Activated T-helper 1 cell treated with anti-CD3 and anti-CD28 coated beads, Interleukin-2, amount 50 U/mL, for 16 hours (primary cell): ENCODE measurements at places on chromosomes 2 and 18.

- no peak for DNase-seq
Measured at GRCh38 chr18:11946756-11947155, 34.6 kb upstream of the IMPA2 start.

- no peak for DNase-seq
Measured at GRCh38 chr2:27154488-27154887, 5.7 kb downstream of the TCF23 start.

DNA sequence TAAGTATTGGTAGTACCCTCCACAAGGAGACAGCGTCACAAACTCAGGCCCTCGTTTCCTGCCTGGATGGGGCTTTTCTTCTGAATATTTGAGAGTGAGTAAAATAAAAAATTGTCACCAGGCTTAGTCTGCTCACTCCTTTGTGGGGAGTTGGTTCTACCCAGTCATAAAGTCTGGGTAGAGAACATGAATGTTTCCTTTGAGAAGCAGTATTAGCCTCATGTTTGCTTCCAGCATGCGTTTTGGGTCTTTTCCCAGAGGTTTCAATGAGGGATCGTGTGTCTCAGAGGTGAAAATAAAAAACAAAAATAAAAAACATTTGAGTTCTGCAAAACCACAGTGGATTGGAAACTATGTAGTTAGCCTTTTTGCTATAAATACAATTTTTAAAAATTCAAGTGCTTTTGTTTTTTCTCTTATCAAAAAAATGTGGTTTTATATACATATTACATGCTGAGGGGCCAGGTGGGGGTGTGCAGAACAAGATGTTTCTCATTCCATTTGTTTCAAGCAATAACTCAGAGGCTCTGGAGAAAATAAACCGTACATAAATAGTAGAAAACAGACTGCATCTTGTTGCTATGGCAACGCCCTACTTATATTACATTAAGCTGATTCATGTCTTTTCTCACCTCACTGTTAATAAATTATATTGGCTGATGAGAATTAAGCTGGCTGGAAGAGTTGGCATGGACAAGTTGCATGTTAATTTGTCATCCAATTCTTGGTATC, 225.4 kb upstream of the FBXO11 start:
- no peak for DNase-seq

- no peak for DNase-seq
Measured at GRCh38 chr18:23924813-23925212, 89.7 kb upstream of the TTC39C start.

DNA sequence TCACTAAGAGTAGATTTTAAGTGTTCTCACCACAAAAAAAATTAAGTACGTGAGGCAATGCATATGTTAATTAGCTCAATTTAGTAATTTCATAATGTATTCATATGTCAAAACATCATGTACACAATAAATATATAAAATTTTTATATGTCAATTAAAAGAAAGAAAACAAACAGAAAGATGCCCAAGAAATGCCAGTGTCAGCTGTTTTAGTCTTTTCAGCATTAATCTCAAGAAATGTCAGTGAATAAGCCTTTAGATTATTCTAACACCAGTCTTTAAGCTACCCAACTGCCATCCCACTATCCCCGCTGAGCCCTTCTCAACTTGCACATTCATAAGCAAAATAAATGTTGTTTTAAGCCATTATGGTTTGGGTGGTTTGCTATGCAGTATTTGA, 76.5 kb downstream of the C1D start:
- DNase-seq = no peak

DNA sequence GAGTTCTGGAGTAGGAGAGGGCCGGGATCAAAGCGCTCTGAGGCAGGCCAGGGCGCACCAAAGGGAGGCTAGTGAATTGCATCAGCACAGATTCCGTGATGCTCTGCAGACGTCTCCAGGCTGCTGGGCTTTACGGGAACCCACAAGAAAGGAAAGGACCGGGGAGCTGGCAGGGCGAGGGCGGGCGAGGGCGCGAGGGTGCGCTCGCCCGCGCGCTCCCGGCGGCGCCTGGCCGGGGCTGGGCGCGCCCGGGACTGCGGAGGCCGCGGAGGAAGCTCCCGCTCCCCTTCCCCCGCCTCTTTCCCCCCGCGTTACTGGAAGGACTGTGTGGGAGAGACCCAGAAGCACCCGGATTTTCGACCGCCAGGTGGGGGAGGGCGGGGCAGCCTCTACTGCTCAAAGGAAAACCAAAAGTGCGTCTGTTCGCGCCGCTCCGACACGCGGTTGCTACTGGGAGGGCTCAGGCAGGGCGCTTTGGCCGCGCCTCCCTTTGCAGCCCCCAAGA, 2.4 kb upstream of the FOSL2 start:
- DNase-seq = peak; percentile 47

DNA sequence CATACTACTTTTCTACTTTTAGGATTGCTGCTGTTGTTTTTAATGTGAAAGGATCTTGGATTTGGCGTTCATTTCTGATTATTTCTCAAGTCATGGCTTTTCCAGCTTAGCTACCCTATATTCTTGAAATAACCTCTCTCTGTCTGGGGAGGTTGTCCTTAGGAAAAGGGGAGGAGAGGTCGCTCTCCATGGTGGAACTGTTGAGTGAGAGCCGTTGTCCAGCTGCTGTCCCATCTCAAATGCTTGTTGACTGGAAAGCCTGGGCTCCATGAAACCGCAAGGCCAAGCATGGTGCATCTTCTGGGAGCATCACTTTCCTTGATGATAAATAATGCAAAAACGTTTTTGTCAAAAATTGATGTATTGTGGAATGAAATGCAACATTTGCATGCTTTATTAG, 479.1 kb upstream of the RAB12 start:
- no peak for DNase-seq
